NCI-H510A treated with DMSO at 0.1 percent for 48 hours (cell line): ENCODE measurements at places on chromosomes 7 and 10.

GRCh38 chr7:147245274-147245673, 1128.7 kb downstream of the CNTNAP2 start:
- peak; percentile 3 for DNase-seq

GRCh38 chr7:155380221-155380861, 77.6 kb upstream of the EN2 start:
- peak; percentile 47 for DNase-seq

DNA sequence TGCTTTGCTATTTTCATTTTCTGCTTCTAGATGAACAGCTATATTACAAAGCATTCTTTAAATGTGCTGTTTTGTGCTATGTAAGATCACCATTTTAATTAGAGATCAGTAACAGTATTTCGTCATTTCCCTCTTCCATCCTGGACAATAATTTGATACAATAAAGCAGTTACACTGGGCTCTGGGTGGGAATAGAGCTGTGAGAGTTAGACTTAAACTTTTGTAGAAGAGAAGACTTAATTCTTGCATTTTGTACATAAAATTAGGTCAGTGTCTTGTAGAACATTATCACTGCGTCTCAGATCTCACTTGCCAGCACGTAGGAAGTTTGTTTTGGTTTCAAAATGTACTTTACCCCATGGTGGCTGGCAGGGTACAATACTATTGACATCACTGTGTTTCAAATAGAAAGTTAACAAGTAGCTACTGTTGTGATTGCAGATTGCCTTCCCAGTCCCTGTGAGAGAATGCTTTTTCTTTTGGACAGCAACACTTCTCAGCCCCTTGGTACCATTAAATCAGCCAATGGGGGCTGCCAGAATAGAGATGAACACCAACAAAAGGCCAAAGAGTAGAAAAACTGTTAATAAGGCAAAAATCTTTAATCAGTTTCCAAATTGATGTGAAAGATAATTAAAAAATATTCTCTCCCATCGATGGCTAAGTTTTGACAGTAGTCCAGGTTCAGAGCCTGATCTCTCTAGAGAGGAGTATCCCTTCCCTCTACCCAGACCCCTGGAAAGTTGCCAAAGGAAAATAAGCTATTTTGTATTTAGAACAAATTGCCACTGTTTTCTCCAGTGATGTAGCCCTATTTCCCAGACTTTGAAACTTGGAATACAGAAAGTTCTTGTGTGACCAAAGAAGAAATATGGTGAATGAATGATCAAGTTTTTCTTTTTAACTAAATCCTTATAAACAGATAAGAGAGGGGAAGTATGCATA, 35.1 kb downstream of the SMNDC1 start:
- DNase-seq = no peak

DNA sequence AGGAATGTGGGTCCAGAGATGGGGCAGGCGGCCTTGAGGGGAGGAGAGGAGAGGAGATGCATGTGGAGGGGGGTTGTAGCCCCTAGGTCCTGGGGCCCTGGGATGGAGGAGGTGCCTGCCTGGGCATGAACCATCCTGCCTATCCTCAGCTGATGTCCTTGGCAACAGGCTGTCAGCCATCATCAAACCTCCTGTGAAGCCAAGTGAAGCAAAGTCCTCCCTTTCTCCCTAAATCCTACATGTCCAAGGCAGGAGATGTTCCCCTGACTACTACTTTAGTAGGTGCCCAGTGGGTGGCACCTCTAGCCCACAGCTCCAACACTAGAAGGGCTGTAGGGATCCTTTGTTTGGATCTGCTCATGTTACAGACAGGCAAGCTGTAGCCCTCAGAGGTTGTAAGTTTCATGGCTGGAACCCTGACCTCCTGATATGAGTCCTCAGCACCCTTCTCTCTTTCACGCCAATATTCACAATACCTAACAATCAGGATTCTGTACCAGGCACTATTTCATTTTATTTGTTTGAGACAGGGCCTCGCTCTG, 66.6 kb upstream of the SYPL1 start:
- no peak for DNase-seq

DNA sequence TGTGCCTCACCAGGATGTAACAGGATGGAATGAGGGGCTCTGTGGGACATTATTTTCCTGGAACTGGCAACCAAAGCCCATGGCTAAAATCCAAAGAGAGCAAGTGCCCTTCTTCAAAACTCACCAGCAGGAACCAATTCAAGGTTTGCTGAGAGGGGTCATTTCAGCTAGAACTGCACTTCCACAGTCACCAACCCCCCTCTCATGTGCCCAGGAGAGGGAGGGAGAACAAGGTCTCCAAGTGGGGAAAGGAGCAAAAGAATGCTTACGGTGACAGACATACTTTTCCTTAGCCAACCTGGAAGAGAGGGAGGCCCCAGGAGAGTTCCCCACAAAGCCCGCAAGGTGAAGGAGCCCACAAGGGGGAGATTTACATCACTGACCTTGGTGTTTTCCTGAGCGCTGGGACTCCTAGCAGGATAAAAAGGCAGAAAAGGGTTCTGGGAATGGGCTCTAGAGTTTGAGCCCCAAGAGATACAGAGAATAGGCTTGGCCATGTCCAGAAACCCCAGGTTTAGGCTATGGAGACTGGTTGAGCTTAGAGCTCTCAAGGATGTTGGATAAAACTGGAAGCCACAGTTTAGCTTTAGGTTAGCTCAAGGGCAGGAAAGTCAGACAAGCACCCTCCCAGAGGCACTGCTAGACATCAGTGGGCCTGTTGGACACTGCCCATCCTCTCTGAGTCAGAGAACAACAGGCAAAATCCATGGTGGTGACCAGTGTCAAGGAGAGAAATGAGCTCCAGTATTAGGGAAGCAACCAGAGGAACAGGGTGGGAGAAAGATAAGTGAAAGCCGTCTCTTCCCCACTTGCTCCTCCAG, 63.9 kb upstream of the GHITM start:
- DNase-seq = no peak

DNA sequence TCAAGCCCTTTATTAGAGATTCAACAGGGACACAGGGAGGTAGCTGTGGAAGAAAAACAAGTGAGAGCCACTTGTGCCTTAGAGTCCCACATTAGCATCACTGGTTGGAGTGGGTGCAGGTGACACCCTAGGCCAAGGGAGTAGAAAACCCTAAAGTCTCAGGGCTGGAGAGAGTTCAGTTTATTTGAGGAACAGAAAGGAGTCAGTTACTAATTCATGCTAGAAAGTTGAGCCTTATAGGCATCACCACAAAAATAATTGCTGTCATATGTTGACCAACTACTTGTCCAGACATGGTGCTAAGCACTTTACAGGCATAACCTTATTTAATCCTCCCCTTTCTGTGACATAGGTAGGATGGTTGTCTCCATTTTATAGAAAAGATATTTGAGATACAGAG, 20.9 kb upstream of the ACSL5 start:
- DNase-seq = no peak

DNA sequence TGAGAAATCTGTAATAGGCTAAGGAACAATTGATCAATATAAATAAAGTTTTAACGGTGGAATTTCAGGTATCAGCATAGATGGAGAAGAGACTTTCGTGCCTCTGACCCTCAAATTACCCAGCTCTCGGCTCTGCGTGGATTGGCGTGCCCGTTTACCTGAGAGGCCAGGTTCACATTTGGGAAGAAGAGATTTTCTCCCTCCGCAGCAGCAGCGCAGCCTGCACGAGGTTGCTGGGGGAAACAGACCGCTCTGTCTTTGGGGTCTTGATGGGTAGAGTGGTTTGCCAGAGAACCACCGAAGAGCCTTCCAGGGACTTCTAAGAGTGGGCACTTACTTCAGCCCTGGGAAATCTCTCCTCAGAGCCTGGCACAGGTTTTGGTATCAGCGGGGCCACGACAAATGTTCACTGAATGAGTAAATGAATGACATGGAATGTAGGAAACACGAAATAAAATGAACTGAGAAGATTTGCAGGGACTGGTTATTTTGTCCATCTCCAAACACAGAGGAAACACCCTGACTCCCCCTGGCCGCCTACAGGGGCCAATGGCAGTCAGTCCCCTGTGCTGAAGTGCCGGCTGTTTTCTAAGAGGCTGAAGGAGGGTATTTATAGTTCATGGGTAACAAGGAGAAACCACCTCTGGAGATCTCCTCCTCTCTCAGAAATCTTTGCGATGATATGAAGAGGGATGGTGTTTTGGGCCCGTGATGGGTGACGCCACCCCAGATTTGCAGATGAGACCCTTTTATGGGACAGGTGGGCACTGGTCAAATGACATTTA, 338.5 kb downstream of the ADARB2 start:
- DNase-seq = no peak

DNA sequence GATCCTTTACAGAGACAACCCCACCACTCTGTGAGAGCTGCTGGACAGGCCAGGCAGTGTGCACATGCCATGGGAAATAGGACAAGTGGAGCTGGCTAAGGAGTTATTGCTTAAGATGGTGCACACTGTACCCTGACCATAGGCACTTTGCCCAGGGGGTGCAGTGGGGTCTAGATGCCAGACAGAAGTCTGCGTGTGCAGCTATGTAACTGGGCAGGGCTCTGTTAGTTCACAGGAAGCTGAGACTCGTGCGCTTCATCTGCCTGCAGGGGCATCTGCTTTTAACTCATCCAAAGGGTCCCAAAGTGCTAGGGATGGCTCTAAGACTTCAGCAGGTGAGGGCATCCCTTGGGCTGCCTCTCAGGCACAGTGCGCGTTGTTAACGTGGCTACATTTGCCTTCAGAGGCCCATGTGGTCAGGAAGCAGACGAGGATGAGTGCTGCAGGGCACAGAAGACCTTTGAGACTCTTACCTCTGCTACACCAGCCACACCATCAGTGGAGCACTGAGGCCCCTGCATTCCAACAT, 77.7 kb upstream of the GPR26 start:
- no peak for DNase-seq

DNA sequence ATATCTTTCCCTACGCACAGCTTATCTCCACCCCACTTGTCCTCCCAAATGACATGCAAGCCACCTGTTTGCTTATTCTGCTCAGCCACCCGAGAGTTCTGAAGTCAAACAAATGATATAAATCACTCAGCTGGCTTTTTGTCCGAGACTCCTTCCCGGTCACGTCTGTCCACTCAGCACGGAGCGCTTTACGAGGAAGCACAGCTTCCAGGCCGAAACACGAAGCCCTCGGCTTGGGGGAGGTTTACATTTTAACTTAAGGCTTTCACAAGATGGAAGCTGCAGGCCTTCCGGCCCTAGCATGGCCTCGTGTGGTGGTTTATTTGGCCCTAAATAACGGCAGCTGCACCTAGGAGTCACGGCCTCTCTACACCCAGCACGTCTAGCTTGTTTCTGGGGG, 60.1 kb upstream of the GNA12 start:
- no peak for DNase-seq

- no peak for DNase-seq
Observed at GRCh38 chr10:78541481-78542140, 507.9 kb downstream of the RPS24 start.

DNA sequence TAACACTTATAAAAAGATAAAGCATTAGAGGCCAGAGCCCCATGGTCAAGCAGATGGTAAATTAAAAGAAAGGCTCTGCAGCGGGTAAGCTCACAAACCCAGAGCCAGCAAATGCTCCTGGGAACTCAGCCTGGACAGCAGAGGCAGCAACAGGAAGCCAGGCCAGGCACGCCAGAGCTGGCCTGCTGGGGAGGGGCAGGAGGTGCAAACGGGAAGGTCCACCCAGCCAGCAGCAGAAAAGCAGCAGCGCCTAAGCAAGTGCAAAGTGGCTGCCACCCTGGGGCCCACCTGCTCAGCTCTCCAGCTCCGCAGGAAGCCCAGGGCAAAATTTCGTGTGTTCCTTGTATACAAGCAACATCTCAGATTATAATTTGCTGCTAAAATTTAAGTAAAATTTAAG, 82.7 kb upstream of the GPR22 start:
- DNase-seq = no peak

GRCh38 chr10:53898532-53898931, 902.5 kb downstream of the PCDH15 start:
- no peak for DNase-seq

DNA sequence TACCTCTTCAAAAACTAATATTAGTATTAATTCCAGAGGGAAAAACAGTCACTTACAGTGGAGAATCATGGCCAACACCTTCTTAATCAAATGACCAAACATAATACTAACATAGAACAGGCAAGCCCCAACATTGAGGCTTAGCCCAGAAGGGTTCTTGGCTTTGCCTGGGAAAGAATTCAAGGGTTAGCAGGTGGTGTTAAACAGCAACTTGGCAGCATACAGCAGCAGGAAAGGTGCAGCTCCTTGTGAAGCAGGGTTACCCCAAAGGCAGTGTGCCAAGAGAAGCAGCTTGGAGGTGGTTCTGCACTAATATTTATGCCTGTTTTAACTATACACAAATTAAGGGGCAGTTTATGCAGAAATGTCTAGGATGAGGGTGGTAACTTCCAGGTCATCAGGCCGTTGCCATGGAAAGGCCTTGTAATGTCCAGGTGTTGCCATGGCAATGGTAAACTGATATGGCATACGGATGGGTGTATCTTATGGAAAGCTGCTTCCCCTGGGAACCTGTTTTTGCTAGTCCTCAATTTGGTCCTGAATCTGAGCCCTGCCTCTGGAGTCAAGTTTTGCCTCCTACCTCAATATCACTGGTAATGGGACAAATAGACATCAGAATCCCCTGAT, 27.2 kb upstream of the BEND7 start:
- DNase-seq = peak; percentile 75

- DNase-seq = no peak
Observed at GRCh38 chr10:132883391-132883881, 58.9 kb downstream of the CFAP46 start.

GRCh38 chr10:86286236-86287109, 80.1 kb downstream of the GRID1 start:
- DNase-seq = no peak

DNA sequence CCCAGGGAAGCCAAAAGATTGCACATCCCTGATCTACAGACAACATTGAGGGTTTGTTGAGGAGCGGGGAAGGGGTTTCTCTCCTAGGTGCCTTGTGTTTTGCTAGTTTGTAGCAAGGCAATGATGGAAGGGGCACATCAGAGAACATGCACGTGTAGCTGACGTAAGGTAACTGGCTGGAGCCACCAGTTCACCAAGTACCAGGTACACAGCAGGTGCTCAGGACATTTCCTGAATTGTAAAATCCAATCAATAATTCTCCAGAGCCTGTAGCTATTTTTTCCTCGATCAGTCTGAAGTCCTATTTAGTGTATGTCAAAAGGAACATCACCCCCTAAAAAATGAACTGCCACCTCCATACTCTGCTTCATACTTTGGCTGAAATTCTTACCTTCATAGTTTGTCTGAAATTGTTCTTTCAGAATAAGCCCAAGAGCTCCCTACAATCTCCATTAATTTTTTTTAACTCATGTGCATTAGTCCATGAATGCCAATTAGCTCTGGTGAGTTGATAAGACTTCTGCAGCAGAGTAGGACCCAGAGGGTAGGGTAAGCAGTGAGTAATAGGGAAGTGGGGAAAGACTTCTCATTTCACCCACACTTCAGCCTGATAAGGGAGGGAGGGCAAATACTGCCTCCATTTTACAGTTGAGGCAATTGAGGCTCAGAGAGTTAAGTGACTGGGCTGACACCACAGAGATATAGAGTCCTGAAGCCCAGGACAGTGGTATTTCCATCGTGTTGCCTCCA, 36.0 kb upstream of the SLC26A3 start:
- DNase-seq = no peak

DNA sequence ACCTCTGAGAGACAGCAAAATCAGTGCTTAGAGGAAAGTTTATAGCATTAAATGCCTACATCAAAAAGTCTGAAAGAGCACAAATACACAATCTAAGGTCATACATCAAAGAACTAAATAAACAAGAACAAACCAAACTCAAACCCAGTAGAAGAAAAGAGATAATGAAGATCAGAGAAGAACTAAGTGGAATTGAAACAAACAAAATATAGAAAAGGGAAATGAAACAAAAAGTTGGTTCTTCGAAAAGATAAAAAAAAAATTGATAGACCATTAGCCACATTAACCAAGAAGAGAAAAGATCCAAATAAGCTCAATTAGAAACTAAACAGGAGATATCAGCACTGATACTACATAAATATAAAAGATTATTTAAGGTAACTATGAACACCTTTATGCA, 280.0 kb upstream of the NRG3 start:
- no peak for DNase-seq
